T-cell (primary cell): ENCODE measurements at places on chromosomes 6 and 20. TPM values are rescaled to one million over a fixed set of nuclear protein-coding genes. Genes with fewer than 3 reads are reported as not detected.

GRCh38 chr6:36118550-36119107 lies 11.7 kb upstream of the MAPK13 start:
- no peaks in the 10 kb centered on the region for H3K36me3 ChIP-seq
- DNase-seq: peak; percentile 65

DNA sequence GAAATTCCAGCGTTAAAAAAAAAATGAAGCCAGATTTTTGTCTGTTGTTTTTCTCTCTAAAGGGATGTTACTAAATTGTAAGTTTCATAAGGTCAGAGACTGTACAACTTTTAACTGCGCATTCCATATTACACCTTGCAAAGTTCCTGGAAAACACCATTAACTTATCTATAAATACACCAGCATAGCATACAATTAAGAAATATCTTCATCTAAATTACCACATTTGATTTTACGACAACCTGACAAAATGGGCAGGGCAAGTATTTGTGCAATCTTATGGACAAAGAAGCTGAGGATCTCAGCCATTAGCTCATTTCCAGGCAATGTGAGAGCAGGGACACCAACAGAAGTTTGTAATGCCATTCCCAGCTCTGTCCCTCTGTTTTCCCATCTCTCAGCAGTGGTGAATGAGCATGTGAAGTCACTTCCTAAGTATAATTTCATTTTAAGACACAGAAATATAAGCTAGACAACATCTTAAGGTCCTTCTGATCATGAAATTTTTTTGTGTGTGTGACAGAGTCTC lies 12.9 kb upstream of the GCM1 start:
- DNase-seq: no peak
- no peaks in the 10 kb centered on the region for H3K27me3 ChIP-seq
- H3K4me1 ChIP-seq: no peaks in the 10 kb centered on the region
- no peak overlapping the region for H3K27ac ChIP-seq
- no peaks in the 10 kb centered on the region for H3K36me3 ChIP-seq

The BTNL2 gene
- not detected for total RNA-seq

The KIFC1 gene
- total RNA-seq: 2.9 TPM

GRCh38 chr6:77457720-77458349 lies 5.5 kb downstream of the HTR1B start:
- no peak overlapping the region for H3K27ac ChIP-seq
- H3K4me3 ChIP-seq: no peak overlapping the region
- H3K27me3 ChIP-seq: peaks cover 3% of the 10 kb centered on the region
- H3K4me1 ChIP-seq: no peaks in the 10 kb centered on the region

DNA sequence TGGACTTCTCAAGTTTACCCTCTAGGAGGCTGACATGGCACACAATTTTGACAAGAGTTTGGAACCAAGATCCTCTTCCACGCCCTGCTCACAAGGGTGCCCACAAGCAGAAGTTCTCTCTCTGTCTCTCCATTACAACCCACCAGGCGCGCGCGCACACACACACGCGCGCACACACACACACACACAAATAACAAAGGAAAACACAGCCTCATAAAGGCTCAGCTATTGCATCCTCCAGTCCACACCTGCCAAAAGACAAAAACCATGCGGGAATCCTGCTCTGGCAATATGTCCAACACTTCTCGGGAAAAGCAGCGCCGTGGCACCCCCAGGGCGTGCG lies 870 bp downstream of the PAK5 start:
- no peak overlapping the region for H3K27ac ChIP-seq
- no peaks in the 10 kb centered on the region for H3K4me1 ChIP-seq
- H3K4me3 ChIP-seq: no peak overlapping the region
- no peak for DNase-seq
- peaks cover 4% of the 10 kb centered on the region for H3K27me3 ChIP-seq

The BANF2 gene
- not detected for total RNA-seq

GRCh38 chr6:109695468-109695867 lies 4.4 kb downstream of the FIG4 start:
- H3K4me3 ChIP-seq: no peak overlapping the region
- peaks cover 10% of the 10 kb centered on the region for H3K4me1 ChIP-seq
- H3K36me3 ChIP-seq: peaks cover 7% of the 10 kb centered on the region
- no peak overlapping the region for H3K27ac ChIP-seq
- DNase-seq: no peak

DNA sequence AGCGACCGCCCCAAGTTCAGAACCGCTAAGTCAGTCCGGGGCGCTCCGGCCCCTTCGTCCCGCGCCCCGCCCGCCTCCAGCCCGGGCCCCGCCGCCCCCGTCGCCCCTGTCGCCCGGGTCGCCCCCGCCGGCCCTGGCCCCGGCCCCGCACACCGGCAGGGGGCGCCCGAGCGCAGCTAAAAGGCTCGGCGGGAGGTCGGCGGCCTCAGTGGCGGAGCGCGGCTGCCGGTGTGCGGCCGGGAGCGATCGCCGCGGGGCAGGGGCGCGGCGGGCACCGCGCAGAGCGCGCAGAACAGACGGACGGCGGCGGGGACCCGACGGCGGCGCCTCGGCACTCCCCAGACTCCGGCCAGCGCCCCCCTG lies at the start of gene FNDC1:
FNDC1 (plus strand) TSS at position 208 of the 363 bp plus-strand sequence. CDS start 197 bp downstream, outside the sequence.
- H3K4me3 ChIP-seq: peak within 1 kb of the TSS; percentile 70
- H3K4me1 ChIP-seq: peaks cover 16% of the 10 kb centered on the region
- DNase-seq: no peak
- H3K27ac ChIP-seq: no peak within 1 kb of the TSS

GRCh38 chr6:111119571-111120329 lies 32.4 kb downstream of the SLC16A10 start:
- peaks cover 11% of the 10 kb centered on the region for H3K4me1 ChIP-seq
- no peak overlapping the region for H3K27ac ChIP-seq
- DNase-seq: no peak
- no peaks in the 10 kb centered on the region for H3K27me3 ChIP-seq

The TREM2 gene
- total RNA-seq: 0.25 TPM

DNA sequence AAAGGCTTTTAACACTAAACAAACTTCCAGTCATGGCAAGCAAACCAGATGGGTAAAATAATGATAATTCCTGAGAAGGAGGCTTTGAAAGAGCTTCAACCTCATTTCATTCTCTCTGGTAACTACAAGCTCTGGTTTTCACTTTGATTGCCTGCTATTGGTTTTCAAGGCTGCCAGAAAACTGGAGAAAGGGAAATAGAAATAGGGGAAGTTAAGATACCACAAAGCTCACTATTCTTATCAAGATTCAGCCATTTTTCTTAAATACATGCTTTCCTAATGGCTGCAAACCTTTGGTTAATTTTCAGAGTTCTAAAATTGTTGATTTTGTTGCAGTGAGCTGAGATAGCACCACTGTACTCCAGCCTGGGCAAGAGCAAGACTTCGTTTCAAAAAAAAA lies 42.5 kb upstream of the NELFCD start:
- H3K36me3 ChIP-seq: no peaks in the 10 kb centered on the region
- DNase-seq: no peak
- H3K27ac ChIP-seq: no peak overlapping the region
- H3K4me3 ChIP-seq: no peak overlapping the region
- peaks cover 3% of the 10 kb centered on the region for H3K27me3 ChIP-seq

GRCh38 chr20:59670786-59671492 lies 66.6 kb downstream of the PHACTR3 start:
- H3K4me3 ChIP-seq: no peak overlapping the region
- no peak overlapping the region for H3K27ac ChIP-seq
- H3K27me3 ChIP-seq: no peaks in the 10 kb centered on the region
- no peaks in the 10 kb centered on the region for H3K36me3 ChIP-seq
- no peak for DNase-seq

The SLC2A4RG gene
- total RNA-seq: 143 TPM

DNA sequence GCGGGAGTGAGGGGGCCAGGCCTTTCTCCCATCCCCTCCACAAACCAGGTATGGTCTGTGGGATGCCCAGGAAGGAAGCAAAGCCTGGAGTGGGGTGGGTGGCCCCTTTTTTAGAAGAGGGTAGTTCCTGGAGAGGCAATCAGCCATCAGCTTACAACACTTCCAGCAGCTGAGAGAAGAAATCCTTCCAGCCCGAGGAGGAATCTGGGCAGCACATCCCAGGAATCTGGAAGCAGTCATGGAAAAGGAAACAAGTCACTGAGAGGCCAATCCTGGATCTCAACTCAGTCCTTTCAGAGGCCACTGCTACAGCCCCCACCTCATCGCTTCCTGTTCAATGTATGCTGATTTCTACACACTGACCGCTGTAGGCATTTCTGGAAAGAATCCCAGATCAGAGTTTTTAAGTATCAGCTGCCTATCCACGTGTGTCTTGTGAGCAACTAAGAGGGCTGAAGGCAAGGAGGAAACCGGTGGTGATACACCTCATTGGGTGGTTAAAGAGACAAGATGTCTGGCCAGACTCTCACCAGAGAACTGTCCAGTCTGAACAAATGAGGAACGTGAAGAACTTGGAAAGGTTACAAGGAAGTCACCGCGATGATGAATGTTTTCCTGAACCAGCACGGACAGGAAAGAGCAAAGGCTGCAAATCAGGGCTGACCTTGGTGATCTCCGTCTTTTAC lies 92.9 kb upstream of the SHLD1 start:
- peaks cover 9% of the 10 kb centered on the region for H3K4me1 ChIP-seq
- no peak overlapping the region for H3K27ac ChIP-seq
- no peaks in the 10 kb centered on the region for H3K36me3 ChIP-seq

DNA sequence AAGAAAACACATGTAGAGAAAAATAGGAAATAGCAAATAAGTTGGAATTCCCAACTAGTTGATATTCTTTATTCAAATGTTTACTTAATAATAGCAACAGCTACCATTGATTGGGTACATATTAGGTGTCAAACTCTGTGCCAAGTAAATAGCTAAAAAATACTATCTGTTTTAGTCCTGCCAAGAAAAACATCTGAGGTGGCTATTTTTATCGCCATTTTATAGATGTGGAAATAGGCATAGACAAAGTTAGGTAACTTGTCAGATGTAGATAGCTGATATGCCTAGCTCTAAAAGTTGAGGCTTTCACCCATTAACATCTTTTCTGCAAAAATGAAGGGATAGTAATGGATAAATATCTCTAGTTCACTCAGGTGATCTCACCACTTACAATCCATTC lies 549.2 kb upstream of the ID4 start:
- H3K4me1 ChIP-seq: no peaks in the 10 kb centered on the region

DNA sequence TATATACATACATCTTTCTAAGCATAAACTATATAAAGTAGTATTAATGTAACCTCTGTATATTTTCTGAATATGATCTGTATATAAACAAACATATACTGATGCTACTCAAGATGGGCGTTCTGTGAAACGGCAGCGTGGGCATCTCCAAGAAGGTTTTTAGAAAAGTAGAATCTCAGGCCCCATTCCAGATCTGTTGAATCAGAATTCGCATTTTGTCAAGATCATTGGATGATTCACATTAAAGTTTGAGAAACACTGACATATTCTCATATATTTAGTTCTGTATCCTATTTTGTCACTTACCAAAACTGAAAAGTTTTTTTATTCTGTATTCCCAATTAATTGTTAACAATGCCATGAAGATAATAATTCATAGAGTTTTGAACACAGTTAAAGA lies 5.5 kb downstream of the C6orf141 start:
- H3K4me3 ChIP-seq: no peak overlapping the region
- peaks cover 6% of the 10 kb centered on the region for H3K4me1 ChIP-seq
- no peaks in the 10 kb centered on the region for H3K36me3 ChIP-seq
- H3K27ac ChIP-seq: no peak overlapping the region

GRCh38 chr6:8383584-8383983 lies 51.8 kb downstream of the SLC35B3 start:
- DNase-seq: no peak
- no peaks in the 10 kb centered on the region for H3K4me1 ChIP-seq
- H3K4me3 ChIP-seq: no peak overlapping the region
- H3K27ac ChIP-seq: no peak overlapping the region

- no peaks in the 10 kb centered on the region for H3K4me1 ChIP-seq
- H3K27me3 ChIP-seq: no peaks in the 10 kb centered on the region
- peaks cover 38% of the 10 kb centered on the region for H3K36me3 ChIP-seq
Measured at GRCh38 chr20:13756551-13756950, 28.2 kb downstream of the ESF1 start.

The ANKEF1 gene
- 3.3 TPM for total RNA-seq

GRCh38 chr6:74588094-74588832 lies 617.6 kb downstream of the COL12A1 start:
- H3K36me3 ChIP-seq: no peaks in the 10 kb centered on the region
- no peak overlapping the region for H3K27ac ChIP-seq

DNA sequence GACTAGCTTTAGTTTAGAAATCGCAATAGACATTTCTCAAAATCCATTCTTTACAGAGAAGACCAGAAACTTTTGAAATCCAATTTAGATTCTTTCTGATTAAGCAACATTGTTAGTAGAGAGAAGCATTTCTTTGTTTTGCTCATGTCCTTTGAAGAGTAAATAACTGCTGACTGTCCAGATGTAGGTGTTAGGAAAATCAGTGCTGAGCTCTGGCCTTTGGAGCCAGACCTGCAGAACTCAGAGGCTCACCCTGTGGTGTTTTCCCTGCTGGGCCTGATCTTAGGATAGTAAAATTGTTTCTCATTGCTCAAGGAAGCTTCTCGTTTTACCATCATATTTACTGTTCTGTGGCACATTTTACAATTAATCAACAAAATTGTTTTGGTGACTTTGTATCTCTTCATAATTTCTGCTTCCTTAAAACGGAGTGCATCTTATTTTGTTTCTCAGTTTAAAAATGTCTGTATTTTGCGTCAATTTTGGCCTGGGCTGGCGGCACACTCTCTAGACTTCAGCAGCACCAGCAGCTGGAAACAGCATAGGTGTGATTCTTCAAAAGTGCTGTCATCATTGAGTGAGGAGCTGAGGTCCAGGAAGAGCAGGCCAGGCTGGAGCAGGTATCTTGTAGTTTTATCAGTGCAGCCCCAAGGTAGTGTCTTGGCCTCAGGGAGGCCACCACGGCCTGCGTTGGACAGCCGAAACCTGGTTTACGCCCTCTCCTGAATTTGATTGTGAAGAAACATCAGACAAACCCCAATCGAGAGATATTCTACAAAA lies 8.3 kb upstream of the ZDHHC14 start:
- no peak overlapping the region for H3K27ac ChIP-seq
- no peaks in the 10 kb centered on the region for H3K27me3 ChIP-seq
- H3K4me3 ChIP-seq: no peak overlapping the region
- peaks cover 10% of the 10 kb centered on the region for H3K4me1 ChIP-seq
- DNase-seq: no peak

DNA sequence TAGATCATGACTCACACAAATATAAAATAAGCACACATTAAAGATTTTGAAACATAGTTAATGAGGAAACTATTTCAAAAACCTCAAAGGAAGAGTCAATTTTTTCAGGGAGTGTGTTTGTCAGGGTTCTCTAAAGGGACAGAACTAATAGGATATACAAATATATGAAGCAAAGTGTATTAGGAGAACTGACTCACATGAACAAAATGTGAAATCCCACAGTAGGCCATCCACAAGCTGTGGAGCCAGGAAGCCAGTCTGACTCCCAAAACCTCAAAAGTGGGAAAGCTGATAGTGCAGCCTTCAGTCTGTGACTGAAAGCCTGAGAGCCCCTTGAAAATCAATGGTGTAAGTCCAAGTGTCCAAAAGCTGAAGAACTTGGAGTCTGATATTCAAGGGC lies 898.0 kb upstream of the EYS start:
- no peaks in the 10 kb centered on the region for H3K36me3 ChIP-seq
- H3K4me1 ChIP-seq: no peaks in the 10 kb centered on the region
- H3K27ac ChIP-seq: no peak overlapping the region
- no peaks in the 10 kb centered on the region for H3K27me3 ChIP-seq
